Stimulated activated CD8-positive, alpha-beta memory T cell treated with anti-CD3 and anti-CD28 coated beads, Interleukin-15, amount 100 ng/mL, for 4 hours (primary cell): ENCODE measurements at places on chromosomes 7 and 10.

- DNase-seq = no peak
These were observed 143.9 kb upstream of the FRMD4A start for GRCh38 chr10:14474656-14475055.

DNA sequence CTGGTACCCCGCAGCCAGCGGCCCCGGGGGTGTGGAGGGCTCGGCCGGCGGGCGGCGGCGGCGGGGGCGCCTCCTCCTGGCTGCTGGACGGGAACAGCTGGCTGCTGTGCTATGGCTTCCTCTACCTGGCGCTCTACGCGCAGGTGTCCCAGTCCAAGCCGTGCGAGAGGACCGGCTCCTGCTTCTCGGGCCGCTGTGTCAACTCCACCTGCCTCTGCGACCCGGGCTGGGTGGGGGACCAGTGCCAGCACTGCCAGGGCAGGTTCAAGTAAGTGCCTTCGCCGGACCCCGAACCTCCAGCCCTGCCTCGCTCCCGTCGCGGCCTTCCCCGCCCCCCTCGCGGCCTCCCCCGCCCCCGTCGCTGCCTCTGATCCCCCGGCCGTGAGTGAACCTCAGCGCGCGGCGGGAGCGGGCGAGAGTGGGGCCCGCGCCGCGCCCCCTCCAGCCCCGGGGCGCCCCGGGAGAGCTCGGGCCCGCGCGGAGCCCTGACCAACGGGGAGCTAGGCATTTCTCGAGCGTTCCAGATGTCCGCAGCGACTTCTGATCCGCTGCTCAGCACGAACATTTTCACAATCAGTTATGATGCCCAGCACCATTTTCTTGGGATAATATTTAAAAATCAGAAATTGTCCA, 727 bp downstream of the ATRNL1 start:
- DNase-seq = peak; percentile 1

DNA sequence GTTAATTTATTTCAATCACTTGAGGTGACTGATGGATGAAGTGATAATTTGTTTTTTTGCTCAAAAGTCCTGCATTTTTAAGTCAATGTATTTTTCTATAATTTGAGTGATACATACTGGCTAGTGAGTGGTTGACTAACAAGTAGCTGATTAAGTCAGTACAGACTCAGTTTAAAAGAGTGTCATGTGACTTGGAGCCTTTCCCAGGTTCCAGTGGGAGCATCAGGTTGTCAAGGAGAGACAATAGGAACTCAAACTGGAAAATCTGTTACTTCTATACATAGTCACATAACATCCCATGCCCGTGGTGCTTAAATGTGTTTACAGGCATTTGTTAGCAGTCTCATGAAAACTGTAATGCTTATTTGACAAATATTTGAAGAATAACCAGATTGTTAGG, 154.7 kb downstream of the ANK3 start:
- DNase-seq = no peak

- no peak for DNase-seq
These were observed 135.8 kb downstream of the KMT2E start for GRCh38 chr7:105149827-105150226.

GRCh38 chr7:151345576-151346469, 4.2 kb downstream of the NUB1 start:
- no peak for DNase-seq

- no peak for DNase-seq
These were observed 5.9 kb downstream of the PITRM1 start for GRCh38 chr10:3166496-3167290.

GRCh38 chr10:130412317-130412716, 276.1 kb downstream of the GLRX3 start:
- DNase-seq = no peak

GRCh38 chr10:71391701-71392100, 5.0 kb upstream of the CDH23 start:
- DNase-seq = no peak

- DNase-seq = no peak
These were observed 4.5 kb downstream of the TNS3 start for GRCh38 chr7:47577321-47577919.

GRCh38 chr7:75977743-75978142, 16.7 kb downstream of the TMEM120A start:
- no peak for DNase-seq

GRCh38 chr10:71334221-71334791, 15.2 kb downstream of the SLC29A3 start:
- no peak for DNase-seq

DNA sequence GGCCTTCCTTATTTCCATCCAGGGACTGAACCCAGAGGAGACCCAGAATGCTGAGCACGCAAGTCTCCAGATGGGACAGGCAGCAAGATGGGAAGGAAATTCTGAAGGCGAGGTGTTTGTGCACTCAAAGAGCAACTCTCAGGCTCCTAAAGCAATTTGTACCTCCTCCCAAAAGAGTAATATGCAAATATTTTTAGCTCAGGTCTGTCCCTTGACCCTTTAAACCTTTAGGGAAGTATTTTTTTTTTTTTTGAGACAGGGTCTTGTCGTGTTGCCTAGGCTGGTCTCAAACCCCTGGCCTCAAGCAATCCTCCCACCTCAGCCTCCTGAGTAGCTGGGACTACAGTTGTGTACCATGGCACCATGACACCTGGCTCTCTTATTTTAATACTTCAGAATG, 8.4 kb downstream of the RP9 start:
- no peak for DNase-seq

DNA sequence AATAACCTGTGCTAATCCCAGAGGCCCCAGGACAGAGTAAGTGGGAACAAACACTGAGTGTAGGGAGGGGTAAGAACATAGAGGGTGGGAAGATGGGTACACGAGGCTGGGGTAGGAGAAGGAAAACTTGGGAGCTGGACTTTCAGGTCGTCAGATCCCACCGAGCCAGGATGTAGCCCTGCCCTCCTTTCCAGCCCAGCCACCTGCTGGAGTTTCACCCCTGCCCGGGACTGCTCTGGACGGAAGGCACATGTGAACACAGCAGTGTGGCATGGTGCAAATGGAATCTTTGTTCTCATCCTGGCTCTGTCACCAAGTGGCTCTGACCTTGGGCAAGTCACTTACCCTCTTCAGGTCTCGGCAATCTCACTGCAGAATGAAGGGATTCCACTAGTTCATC, 52.8 kb downstream of the PODXL start:
- no peak for DNase-seq

DNA sequence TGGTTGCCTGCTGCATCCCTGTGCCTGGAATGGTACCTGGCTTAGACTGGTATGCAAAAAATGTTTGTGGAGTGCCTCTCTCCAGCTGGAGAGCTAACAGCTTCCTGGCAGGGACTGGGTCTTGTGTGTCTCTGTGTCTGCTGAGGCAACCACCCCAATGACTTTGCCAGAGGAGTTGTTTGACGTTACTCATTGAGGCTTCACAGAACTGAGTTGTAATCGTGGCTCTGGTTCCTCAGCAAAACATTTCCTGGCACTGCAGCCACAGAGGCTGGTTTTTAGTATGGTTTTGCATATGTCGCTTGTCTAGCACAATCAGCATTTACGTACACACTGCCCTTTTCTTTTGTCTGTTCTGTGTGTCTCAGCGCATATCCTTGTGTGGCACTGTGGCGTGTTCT, 7.5 kb downstream of the ZNF282 start:
- DNase-seq = no peak

DNA sequence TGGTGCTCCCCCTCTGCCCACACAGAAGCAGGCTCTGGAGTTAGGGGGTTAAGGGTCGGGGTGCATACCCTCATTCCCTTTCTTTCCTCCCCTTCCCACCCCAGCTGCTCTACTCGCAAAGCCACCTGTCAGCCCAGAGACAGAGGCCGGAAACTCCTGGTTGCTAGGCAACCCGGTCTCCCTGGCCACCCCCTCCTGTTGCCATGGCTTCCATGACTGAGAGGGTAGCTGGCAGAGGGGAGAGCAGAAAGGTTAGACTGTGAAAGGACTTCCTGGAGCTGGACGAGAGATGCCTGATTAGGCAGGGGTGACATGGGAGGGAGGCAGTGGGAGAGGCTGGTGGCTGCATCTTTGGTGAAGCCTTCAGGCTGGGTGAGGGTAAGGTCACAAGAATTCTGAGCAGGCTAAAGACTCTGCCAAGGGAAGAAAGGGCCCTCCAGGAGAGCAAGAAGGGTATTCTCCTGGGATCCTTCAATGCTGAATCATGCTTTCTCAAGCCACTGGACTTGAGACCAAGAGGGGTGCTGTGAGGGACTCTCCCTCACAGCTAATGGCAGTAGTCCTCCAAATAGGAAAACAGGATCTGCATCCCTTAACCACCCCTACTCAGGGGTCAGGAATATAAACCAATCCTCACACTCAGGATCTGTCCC, 5.4 kb downstream of the PSD start:
- no peak for DNase-seq

- no peak for DNase-seq
These were observed 205.1 kb upstream of the PLPP4 start for GRCh38 chr10:120251821-120252442.

- peak; percentile 45 for DNase-seq
These were observed at the start of gene FAM241B for GRCh38 chr10:69629897-69630650. TSS of gene FAM241B (plus strand) at chr10:69630247. CDS start at chr10:69631744, 1,497 bp downstream.

- no peak for DNase-seq
These were observed 105.1 kb upstream of the ANLN start for GRCh38 chr7:36284456-36285090.

GRCh38 chr7:3537210-3537875, 236.3 kb downstream of the SDK1 start:
- DNase-seq = no peak

- DNase-seq = no peak
These were observed 33.3 kb downstream of the SNX13 start for GRCh38 chr7:17907014-17907413.

- no peak for DNase-seq
These were observed 114.2 kb upstream of the FAM3C start for GRCh38 chr7:121510302-121510701.

- no peak for DNase-seq
These were observed 15.9 kb downstream of the NOS3 start for GRCh38 chr7:151006590-151007300.

GRCh38 chr7:25559581-25560367, 331.5 kb upstream of the NPVF start:
- DNase-seq = no peak

DNA sequence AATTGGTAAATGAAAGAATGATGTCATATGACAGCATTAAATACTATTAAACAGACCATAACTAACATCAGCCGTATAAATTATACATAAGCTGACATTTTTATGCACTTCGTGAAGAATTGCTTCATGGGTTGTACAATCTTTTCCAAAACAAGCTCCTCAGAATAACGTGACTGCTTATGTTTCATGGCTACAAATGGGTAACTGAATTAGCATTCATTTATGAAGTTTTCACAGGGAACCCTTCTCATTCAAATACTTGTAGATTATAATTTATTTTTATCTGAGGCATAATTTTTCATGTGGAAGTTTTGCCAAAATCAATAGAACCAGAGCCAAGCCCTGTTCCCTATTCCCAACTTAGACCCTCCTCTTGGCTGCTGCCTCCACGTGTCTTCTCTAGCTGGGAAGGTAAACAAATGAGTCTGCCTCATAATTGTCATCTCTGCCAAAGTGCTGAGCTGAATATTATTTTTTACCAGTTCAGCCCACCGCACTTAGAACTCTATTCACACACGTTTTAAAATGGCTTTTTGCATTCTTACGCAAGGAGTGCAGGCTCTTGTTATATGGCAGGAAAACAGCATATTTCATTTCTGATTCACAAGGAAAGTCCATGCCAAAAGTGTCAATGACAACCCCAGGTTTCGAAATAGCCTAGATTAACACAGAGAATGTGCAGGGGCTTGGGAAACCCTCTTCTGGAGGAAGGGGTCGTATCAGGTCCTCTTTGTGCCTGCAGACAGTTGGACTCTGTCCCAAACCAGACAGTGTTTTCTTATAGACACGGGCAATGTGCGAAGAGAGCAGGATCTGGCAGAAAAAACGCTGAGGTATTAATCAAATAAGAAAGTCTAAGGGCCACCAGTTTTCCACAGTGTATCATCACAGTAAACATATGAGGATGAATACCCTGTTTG, 370.7 kb upstream of the MGMT start:
- no peak for DNase-seq

GRCh38 chr10:79123547-79123963, 54.8 kb downstream of the ZMIZ1 start:
- DNase-seq = no peak

- no peak for DNase-seq
These were observed 437.5 kb downstream of the PLXNA4 start for GRCh38 chr7:132138817-132139216.

GRCh38 chr7:44512736-44513135, 22.3 kb upstream of the NUDCD3 start:
- no peak for DNase-seq

GRCh38 chr7:51034521-51035264, 252.0 kb upstream of the GRB10 start:
- no peak for DNase-seq

DNA sequence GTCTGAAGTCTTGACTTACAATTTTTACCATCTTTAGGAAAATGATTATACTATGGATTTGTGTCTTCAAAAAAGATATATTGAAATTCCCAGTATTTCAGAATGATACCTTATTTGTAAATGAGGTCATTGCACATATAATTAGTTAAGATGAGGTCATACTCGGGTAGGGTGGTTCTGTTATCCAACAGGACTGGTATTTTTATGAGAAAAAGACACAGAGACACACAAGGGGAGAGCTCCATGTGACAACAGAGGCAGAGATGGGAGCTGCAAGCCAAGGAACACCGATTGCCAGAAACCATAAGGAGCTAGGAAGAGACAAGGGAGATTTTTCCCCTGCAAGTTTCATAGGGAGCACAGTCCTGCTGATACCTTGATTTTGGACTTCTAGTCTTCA, 356.9 kb downstream of the ARL4A start:
- no peak for DNase-seq

GRCh38 chr7:98278408-98278807, 3.1 kb upstream of the BRI3 start:
- DNase-seq = no peak

DNA sequence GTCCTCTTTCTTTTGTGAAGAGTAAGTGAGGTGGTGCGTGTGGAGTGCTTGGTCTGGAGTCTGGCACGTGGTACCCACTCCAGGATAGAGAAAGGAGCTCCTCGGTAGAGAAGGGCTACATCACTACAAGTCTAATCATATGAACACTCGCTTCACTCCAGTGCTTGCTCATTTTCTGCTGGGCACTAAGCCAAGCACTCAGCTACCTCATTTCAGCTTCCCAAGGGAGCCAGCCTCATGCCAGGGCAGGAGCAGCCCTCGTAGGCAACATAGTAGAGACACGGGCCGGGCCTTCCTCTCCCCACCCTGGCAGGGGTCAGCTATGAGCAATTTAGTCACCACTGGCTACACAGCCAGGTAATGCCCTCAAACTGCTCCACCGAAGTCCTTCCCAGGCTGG, 11.4 kb upstream of the HSPA12A start:
- DNase-seq = no peak

DNA sequence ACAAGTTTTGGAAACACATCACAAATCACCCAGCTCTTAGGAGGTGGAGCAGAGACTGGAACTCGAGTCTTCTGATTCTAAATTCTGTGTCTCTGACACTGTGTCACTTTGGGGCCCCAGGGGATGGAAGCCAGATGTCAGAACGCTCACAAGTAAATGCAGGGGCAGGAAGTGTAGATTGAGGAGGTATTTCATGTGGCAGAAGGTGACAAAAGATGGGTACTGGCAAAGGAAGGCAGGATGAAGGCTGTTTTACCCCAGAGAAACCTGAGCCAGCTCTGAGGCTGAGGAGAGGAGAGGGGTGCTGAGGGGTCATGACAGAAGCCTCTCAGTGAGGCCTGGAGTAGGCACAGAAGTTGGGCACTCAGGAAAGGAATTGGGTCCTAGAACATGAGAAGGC, 6.0 kb upstream of the PURB start:
- DNase-seq = no peak
